ENCODE measurements at places on chromosomes 1 and 21. TPM values are rescaled to one million over a fixed set of nuclear protein-coding genes. Genes with fewer than 3 reads are reported as not detected.

Gene SYPL2
- polyA plus RNA-seq: 186 TPM

Gene CD164L2
- polyA plus RNA-seq: not detected

Gene TP73
- polyA plus RNA-seq: 1.0 TPM

Gene SZT2
- polyA plus RNA-seq: 13.7 TPM

Gene FAM177B
- 0.17 TPM for polyA plus RNA-seq

Gene AIRE
- polyA plus RNA-seq: 0.05 TPM

Gene TMEM51
- polyA plus RNA-seq: 7.4 TPM

Gene CELA2B
- 5.5 TPM for polyA plus RNA-seq

Gene NGF
- polyA plus RNA-seq: 2.0 TPM

Gene ASCL5
- polyA plus RNA-seq: 0.12 TPM

Gene HSPA6
- 0.46 TPM for polyA plus RNA-seq

Gene CXADR
- 5.9 TPM for polyA plus RNA-seq

Gene RBM11
- not detected for polyA plus RNA-seq

Gene CA6
- 0.20 TPM for polyA plus RNA-seq

Gene DMBX1
- polyA plus RNA-seq: not detected

Gene KRTAP21-2
- polyA plus RNA-seq: not detected

Gene CA14
- polyA plus RNA-seq: 4.7 TPM

Gene NFYC
- polyA plus RNA-seq: 60.2 TPM

Gene PCSK9
- 27.2 TPM for polyA plus RNA-seq

Gene TSACC
- polyA plus RNA-seq: 1.1 TPM

Gene S100A14
- polyA plus RNA-seq: 0.22 TPM

Gene OR2AK2
- not detected for polyA plus RNA-seq

Gene ARHGEF19
- polyA plus RNA-seq: 2.3 TPM

Gene GBP3
- polyA plus RNA-seq: 3.0 TPM

Gene PM20D1
- polyA plus RNA-seq: 0.13 TPM

Gene PAQR6
- 3.1 TPM for polyA plus RNA-seq

Gene FCRL1
- polyA plus RNA-seq: not detected

Gene PTPN22
- polyA plus RNA-seq: 0.24 TPM

Gene VHLL
- polyA plus RNA-seq: not detected

Gene DAB1
- polyA plus RNA-seq: 2.1 TPM

Gene OTUD7B
- 14.1 TPM for polyA plus RNA-seq

Gene SLAMF1
- polyA plus RNA-seq: not detected

Gene ZNF691
- 8.3 TPM for polyA plus RNA-seq

Gene RCAN3
- polyA plus RNA-seq: 1.2 TPM

Gene CRB1
- polyA plus RNA-seq: 0.64 TPM

Gene ELF3
- not detected for polyA plus RNA-seq

Gene KDM5B
- 46.2 TPM for polyA plus RNA-seq
